Foreskin keratinocyte (primary cell): ENCODE measurements at places on chromosomes 12 and 14. TPM values are rescaled to one million over a fixed set of nuclear protein-coding genes. Genes with fewer than 3 reads are reported as not detected.

ANKRD9 gene
- 6.7 and 7.8 TPM in 2 replicates for total RNA-seq

DNA sequence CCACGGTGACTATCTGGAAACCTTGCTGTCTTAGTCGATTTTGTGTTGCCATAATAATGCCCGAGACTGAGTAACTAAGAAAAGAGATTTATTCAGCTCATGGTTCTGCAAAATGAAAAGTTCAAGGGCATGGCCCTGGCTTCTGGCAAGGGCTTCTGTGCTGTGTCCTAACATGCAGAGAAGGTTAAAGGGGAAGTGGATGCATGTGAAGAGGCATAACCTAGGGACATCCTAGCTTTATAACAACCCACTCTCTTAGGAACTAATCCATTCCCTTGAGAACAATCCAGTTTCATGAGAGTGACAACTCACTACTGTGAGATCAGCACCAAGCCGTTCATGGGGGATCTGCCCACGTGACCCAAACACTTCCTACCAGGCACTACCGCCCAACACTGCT lies 11.5 kb downstream of the FLVCR2 start:
- no peak for DNase-seq

DNA sequence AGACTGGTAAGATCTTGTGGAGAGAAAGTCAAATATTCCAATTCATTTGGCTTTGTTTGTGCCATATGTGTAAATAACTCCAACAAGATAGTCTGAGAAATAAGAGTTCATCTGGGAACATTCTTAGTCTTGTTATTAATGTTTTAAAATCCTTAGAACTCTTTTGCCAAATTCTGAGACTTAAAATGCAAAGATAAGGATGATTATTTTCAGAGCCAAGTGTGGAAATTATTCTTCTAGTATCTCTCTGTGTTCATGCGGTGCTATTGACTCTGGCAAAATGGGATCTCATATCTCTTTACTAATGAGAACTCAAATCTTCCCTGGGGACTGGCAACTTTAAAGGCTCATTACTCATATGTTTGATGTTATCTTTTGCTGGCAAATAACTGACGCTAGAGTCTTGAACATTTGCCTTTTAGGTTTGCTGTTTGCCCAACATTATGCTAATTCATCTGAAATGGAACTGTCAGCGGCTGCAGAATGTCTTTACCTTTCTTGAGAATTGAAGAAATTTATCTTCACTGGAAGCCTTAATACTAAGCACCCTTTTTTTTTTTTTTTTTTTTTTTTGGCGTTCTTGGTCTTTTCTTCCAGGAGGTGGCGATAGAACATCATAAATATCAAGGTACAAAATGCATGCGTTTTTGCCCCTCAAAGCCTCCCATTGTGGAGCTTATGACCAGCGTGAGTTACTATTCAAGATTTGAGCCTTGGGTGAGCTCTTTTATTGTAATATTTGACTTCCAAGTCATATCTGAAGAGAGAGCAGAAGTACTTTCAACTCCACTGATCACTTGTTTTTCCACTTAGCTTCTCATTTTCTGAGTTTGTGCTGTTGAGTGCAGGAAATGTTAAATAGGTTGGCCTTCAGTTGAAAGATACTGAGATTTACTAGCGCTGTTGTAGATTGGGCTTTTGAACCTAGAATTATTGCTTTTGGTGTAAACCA lies 86.5 kb downstream of the CAND1 start:
- DNase-seq, result peak; percentile 44

GRCh38 chr12:95460896-95461295 lies 13.1 kb upstream of the METAP2 start:
- no peak for DNase-seq

GRCh38 chr14:87542288-87542687 lies 450.7 kb downstream of the GALC start:
- DNase-seq, result no peak

- no peak for DNase-seq
These were observed 10.4 kb downstream of the CFAP73 start for GRCh38 chr12:113159937-113160336.

DNA sequence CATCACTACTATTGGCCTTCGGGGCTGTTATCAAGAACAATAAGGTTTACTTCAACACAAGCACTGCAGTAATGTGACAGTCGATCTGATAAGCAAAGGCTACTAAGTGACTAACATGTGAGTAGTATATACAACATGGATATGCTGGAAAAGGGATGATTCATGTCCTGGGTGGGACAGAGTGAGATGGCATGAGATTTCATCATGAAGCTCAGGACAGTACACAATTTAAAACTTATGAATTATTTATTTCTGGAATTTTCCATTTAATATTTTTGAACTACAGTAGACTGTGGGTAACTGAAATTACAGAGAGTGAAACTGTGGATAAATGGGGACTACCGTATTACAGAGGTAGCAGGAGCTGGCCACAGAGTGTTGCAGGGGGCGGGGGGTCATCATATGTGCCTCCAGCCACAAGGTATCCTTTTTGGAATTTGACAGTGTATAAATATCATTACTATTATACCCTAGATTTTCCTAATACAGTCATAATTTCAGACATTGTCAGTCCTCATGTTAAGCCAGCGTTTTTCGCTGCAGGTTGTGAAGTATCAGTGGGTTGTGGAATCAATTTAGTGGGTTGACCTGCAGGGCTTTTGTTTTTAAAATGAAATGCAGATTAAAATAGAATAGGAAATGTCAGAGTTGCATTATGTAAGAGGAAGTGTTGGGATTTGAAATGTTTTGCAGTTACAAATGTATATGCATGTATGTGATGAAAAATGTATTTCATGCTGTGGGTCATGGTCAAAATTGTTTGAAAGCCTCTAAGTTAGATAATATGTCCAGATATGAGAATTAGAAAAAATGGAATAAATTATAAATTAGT lies 148.0 kb upstream of the NUDT4 start:
- DNase-seq, result peak; percentile 59

- peak; percentile 37 for DNase-seq
These were observed at the start of gene RGS6 for GRCh38 chr14:71932229-71932981. Gene RGS6 (plus strand): TSS chr14:71932429.

- DNase-seq, result no peak
These were observed 266.8 kb downstream of the NEDD1 start for GRCh38 chr12:97173688-97174410.

DNA sequence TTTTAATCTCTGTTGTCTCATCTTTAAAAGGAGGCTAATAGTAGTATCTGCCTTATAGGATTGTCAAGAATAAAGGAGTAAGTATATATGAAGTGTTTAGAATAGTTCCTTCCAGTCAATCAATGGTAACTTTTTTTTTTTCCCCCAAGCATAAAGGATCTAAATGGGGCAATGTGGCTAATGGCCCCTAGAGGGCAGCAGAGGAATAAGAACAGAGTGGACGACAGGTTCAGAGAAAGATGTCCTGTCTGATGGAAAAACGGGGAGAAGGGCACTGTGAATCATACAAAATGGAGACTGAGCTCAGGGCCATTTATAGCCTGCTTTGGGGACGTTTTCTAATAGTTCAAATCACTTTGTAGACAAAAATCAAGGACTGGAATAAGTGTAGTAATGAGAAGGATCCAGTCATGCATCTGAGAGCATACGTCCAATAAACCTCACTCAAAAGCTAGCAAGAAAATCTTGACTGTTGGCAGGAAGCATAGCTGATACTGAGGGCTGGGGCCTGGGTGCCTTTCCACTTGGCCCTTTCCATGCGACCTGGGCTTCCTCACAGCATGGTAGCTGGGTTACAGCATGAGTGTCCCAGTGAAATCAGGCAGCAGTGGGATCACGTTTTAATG lies 51.3 kb downstream of the IFNG-AS1 start:
- peak; percentile 45 for DNase-seq

- no peak for DNase-seq
These were observed 7.9 kb downstream of the PPP4R3A start for GRCh38 chr14:91501951-91502930.

DNA sequence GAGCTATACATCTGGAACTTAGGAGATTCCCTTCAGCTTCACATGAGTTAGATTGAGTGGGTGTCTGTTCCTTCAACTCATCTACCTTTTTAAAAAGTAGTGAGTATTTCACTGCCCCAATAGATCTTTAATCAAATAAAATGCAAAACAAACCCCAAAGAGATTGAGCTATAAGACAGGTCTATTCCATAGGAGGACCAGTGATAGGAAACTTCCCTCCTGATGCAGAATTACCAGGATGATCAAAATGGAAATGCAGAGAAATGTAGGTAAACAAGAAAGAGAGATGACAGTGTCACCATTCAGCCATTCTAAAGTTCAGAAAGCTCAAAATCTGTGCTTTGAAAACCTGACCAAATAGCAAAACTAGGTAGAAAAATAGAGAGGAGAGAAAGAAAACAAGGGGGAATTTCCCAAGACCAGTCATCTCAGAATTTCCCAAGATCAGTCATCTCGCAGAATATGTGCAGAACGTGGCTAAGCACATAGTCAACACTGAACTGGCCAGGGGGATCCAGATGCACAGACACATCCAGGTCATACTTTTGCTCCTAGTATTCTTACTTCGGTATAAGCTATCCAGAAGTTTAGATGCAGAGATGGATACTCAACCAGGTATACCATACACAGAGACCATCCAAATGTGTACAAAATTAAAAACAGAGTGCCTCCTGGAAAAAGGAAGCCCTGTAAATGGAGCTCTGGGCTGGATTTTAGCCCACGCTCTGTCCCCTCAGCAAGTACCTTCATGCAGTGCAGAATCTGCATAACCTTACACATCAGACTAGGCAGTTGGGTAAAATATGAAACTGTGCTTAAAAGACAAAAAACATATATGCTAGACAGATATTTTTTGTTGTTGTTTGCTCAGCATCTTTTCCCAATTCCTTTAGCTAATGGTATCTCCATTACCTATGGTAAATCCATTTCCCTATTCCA lies 27.4 kb downstream of the SLC41A2 start:
- DNase-seq, result peak; percentile 68

DNA sequence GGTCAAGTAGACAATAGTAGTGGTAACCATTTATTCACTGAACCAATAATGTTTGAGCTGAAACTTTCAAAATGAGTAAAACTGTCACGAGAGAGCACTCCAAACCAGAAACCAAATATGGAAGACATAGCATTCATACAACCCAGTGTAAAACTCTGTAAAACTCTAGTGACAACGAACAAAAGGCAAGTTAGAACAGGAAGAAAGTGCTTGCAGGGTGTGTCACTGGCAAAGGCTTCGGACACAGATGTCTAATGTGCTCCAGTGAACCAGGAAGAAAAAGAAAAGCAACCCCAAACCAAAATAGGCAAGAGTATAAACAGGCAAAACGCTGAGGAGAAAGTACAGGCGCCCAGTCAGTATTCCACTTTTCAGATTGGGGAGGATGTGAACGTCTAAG lies 79.3 kb upstream of the FZD10 start:
- peak; percentile 77 for DNase-seq

DNA sequence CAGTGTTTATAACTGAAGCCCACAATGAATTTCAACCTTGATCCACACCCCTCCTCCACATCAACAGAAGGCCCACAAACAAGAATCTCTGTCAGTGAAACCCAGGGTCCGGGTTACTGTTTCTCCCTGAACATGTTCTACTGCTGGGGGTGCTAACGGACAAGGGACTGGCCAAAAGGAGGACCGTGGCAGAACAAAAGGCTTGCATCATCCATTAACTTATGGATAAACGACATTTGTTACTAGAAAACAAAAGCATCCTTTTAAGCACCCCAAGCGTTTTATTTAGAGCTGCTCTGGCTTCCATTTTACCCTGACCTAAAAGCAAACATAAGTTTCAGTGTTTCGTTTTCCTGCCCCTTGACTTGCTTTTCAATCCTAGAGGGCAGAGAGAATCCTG lies 32.2 kb downstream of the BRAP start:
- no peak for DNase-seq

- DNase-seq, result no peak
These were observed 835.9 kb downstream of the DIO2 start for GRCh38 chr14:79375356-79375755.
